A549 treated with Hydrocortisone at 1 μM for 4 hours (cell line): ENCODE measurements at places on chromosomes 3 and 15. TPM values are rescaled to one million over a fixed set of nuclear protein-coding genes. Genes with fewer than 3 reads are reported as not detected.

SKIL gene
- total RNA-seq = 17.5 to 41.2 TPM (median 24.6 TPM) in 5 replicates

SKOR1 gene
- total RNA-seq = 0.02 to 0.07 TPM (median 0.05 TPM) in 5 replicates

SYNM gene
- total RNA-seq = 29.6 to 39.7 TPM (median 32.3 TPM) in 5 replicates

SUSD5 gene
- total RNA-seq = 2.7 to 5.1 TPM (median 3.4 TPM) in 5 replicates

ADCY5 gene
- 0.36 to 0.54 TPM (median 0.45 TPM) in 5 replicates for total RNA-seq

RBPMS2 gene
- 6.2 to 8.5 TPM (median 8.2 TPM) in 5 replicates for total RNA-seq

TM4SF18 gene
- total RNA-seq = 30.3 to 41.5 TPM (median 33.5 TPM) in 5 replicates

XYLB gene
- total RNA-seq = 3.2 to 4.9 TPM (median 3.6 TPM) in 5 replicates

EIF2A gene
- 66.7 to 87.8 TPM (median 69.0 TPM) in 5 replicates for total RNA-seq

ACKR2 gene
- 0.12 to 0.14 TPM (median 0.13 TPM) in 3 of 5 replicates, not detected in the others for total RNA-seq

ANKRD34C gene
- total RNA-seq = not detected in 5 replicates

CTXN2 gene
- 0.03 to 0.07 TPM in 2 of 5 replicates, not detected in the others for total RNA-seq

SHC4 gene
- 0.60 to 0.93 TPM (median 0.86 TPM) in 5 replicates for total RNA-seq
